ENCODE measurements at places on chromosomes 1 and 21. TPM values are rescaled to one million over a fixed set of nuclear protein-coding genes. Genes with fewer than 3 reads are reported as not detected.

The CHIA gene
- total RNA-seq: not detected

The ARHGAP30 gene
- not detected for total RNA-seq

The IGSF21 gene
- total RNA-seq: not detected

The CYP4Z1 gene
- total RNA-seq: not detected

The OR2L3 gene
- 0.12 TPM for total RNA-seq

The S100A7 gene
- not detected for total RNA-seq

The CTBS gene
- 16.4 TPM for total RNA-seq

The CRNN gene
- total RNA-seq: not detected

The SLC50A1 gene
- total RNA-seq: 19.7 TPM

The CD1B gene
- not detected for total RNA-seq

The SLFNL1 gene
- total RNA-seq: 0.87 TPM

The ADCY10 gene
- total RNA-seq: under 0.01 TPM

The SHISA4 gene
- total RNA-seq: 6.9 TPM

The LCE3E gene
- total RNA-seq: not detected

The GSTM1 gene
- 0.37 TPM for total RNA-seq

The FAM163A gene
- not detected for total RNA-seq

The GJB3 gene
- total RNA-seq: under 0.01 TPM

The SLAMF1 gene
- not detected for total RNA-seq

The IL19 gene
- not detected for total RNA-seq

The SPOCD1 gene
- total RNA-seq: 71.4 TPM

The PGLYRP4 gene
- not detected for total RNA-seq

The AMIGO1 gene
- total RNA-seq: 2.5 TPM

The RGS16 gene
- 0.22 TPM for total RNA-seq

The FBLIM1 gene
- 54.5 TPM for total RNA-seq

The ATAD3B gene
- 35.3 TPM for total RNA-seq

The CD52 gene
- not detected for total RNA-seq

The GOLT1A gene
- total RNA-seq: not detected

The TNFRSF9 gene
- total RNA-seq: under 0.01 TPM

The CDA gene
- 4.0 TPM for total RNA-seq

The SPRR3 gene
- not detected for total RNA-seq

The FCRLB gene
- total RNA-seq: 16.6 TPM

The KRTAP19-3 gene
- total RNA-seq: not detected

The MAP3K7CL gene
- 11.8 TPM for total RNA-seq

The HPCAL4 gene
- total RNA-seq: not detected

The ZNF678 gene
- total RNA-seq: 7.5 TPM

The SIM2 gene
- total RNA-seq: under 0.01 TPM

The NEXN gene
- 13.5 TPM for total RNA-seq

The CCDC181 gene
- 2.0 TPM for total RNA-seq

Measured in uterine smooth muscle cell (primary cell).